ENCODE measurements at places on chromosomes 6 and 20.

- no peak for DNase-seq
These were observed 3.4 kb downstream of the APMAP start for GRCh38 chr20:24989162-24989561.

GRCh38 chr20:24619212-24619611 is 149.8 kb downstream of the SYNDIG1 start:
- DNase-seq: no peak

DNA sequence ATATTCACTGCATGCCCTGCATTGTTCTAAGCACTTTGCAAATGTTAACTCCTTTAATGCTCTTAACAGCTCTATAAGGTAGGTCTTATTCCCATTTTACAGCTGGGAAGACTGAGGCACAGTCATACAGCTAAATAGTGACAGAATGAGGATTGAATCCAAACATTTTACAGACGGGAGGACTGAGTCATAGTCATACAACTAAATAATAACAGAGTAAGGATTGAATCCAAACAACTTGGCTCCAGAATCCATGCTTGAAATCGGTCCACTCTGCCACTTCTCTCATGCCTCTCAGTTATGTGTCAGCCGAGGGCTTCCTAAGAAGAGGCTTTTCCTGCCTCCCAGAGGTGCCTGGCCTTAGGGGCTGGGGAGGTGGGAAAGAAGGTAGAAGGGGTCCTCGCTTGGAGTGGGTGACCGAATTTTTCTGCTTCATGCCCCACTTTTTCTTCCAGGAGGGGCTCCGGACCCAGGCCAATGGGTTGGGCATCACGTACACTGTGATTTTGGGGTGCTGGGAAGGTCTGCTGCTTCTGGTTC is 137.4 kb upstream of the RNF24 start:
- no peak for DNase-seq

GRCh38 chr6:169344750-169345065 is 91.1 kb upstream of the THBS2 start:
- DNase-seq: no peak

DNA sequence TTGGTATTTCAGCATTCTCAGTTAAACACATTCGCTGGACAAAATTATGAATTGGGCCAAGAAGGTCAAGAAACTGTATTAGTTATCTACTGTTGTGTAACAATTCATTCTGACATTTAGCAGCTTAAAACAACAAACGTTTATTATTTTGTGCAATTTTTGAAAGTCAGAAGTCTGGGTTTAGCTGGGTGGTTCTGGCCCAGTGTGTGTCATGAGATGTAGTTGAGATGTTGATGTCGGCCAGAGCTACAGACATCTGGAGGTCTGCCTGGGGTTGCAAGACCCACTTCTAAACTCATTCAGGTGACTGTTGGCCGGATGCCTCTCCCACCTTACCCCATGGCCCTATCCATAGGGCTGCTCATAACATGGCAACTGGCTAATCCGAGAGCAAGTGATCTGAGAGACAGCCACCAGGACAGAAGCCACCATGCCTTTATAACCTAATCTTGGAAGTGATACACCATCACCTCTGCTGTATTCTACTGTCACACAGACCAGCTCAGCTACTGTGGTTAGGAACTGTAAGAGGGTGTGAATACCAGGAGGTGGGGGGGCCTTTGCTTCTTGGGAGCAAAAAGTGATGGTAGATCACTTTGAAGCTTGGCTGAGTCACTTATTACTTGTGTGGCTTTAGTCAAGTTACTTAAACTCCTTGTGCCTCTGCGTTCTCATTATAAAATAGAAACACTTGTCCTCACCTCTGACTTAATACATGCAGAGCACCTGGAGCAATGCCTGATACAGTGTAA is 217.0 kb upstream of the MYLIP start:
- DNase-seq: no peak

DNA sequence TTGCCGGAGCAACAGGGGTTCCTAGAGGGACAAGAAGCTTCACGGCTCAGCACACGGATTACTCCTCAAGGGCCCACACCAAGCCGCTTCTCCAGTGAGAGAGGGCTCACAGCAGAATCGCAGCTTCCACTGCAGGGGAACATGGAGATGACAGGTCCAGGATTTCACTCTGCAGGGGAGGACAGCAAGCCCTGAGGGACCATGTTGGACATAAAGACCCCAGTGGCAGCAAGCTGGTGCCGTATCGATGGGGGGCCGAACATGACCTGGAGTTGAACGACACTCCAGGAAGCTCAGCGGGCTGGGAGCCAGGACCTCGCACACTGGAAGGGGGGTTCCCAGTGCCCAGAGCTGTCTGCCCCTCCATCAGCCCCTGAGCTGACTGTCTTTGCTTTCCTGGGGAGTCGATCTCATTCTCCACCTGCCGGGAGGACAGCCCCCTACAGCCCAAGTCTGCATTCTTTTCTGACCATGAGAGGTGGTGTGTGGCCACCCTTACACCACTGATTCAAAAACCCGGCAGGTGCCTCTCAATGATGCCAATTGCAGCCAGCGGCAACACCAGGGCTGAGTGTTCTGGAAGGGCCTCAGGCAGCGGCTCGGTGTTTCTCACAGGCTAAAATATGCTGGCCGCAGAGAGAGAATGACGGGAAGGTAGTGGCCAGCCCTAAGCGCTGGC is 194.5 kb upstream of the CDH4 start:
- no peak for DNase-seq

GRCh38 chr6:169984181-169985120 is 233.0 kb downstream of the ERMARD start:
- DNase-seq: no peak

GRCh38 chr6:25035174-25035511 is 99.4 kb upstream of the RIPOR2 start:
- DNase-seq: no peak

- DNase-seq: no peak
These were observed 39.9 kb downstream of the BMP6 start for GRCh38 chr6:7765575-7766325.

DNA sequence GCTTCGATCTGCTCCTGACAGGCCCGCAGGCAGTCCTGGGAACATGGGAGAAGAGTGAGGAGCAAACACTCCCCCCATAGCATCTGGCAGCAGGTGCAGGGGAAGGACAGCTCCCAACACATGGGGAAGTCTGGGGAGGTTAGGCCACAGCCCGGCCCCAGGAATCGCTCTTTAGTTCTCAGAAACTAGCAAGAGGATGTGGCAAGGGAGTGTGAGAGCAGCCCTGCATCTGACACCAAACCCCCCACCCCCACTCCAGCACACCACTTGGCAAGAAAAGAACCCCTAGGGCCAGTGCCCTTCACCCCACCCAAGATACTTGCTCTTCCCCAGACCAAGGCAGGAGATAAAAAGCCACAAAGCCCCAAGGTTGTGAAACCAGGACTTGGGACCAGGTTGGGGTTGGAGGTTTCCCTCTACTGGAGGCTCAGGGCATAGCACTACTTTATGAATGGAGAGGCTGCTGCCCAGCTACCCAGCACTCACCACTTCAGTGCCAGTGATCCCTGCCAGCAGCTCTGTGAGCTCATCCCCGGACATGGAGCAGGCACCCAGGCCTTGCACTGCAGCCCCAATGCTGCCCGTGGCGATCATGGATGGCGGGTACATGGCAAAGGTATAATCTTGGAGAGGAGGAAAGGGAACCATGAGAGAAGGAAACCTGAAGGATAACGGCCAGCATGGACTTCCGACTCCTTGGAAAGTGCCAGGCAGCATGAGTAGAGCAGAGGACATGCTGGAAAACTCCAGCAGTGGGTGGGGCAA is 5.4 kb downstream of the CCND3 start:
- DNase-seq: no peak

GRCh38 chr6:20605581-20605980 is 71.3 kb downstream of the CDKAL1 start:
- DNase-seq: no peak

- DNase-seq: no peak
These were observed 86.0 kb downstream of the MBOAT1 start for GRCh38 chr6:20126102-20126752.

- no peak for DNase-seq
These were observed 19.5 kb downstream of the NHLRC1 start for GRCh38 chr6:18102783-18103509.

DNA sequence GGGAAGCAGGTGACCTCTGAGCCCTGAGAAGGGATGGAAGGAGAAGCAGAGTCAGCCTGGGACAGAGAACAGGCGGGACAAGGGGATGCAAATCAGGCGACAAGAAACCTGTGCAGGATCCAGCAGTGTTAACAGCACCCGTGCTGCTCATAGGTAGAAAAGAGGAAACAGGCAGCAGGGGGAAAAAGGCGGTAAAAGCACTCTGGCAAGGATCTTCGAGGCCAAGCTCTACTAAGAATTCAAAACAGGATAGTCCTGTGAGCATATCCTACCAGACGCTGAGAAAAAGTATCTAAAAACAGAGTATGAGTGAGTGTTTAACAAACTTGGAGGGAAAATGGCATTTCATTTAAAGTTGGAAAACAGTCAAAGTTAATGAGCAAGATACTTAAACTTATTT is 16.7 kb downstream of the C6orf118 start:
- DNase-seq: no peak

GRCh38 chr6:99016355-99016754 is 68.6 kb upstream of the FBXL4 start:
- no peak for DNase-seq

DNA sequence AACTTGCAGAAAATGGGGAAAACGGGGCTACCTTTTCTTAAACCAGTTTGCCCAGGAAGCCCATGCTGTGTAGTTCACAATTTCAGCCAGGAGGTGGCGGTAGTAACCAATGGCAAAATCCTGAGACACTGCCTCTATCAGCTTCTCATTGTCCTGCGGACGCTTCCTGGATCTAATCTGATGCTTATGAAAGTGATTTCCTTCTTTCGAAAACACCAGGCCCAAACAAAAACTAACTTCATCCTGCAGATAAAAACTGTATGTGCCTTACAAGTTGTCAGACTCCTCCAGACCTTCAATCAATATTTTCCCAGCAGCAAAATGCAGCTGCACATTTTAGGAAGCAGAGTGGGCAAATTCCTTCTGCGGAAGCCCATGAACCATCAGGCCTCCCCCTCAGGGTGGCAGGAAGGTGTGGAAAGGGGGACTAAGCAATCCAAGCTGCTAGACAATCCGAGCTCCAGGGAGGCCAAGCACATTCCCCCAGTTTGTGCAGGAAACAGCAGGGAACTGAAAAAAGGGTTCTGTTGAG is 88.5 kb downstream of the LY86 start:
- no peak for DNase-seq

- DNase-seq: no peak
These were observed 18.9 kb downstream of the SCGN start for GRCh38 chr6:25670793-25671513.

- DNase-seq: no peak
These were observed 222.6 kb downstream of the ZMYND8 start for GRCh38 chr20:47133809-47134456.

DNA sequence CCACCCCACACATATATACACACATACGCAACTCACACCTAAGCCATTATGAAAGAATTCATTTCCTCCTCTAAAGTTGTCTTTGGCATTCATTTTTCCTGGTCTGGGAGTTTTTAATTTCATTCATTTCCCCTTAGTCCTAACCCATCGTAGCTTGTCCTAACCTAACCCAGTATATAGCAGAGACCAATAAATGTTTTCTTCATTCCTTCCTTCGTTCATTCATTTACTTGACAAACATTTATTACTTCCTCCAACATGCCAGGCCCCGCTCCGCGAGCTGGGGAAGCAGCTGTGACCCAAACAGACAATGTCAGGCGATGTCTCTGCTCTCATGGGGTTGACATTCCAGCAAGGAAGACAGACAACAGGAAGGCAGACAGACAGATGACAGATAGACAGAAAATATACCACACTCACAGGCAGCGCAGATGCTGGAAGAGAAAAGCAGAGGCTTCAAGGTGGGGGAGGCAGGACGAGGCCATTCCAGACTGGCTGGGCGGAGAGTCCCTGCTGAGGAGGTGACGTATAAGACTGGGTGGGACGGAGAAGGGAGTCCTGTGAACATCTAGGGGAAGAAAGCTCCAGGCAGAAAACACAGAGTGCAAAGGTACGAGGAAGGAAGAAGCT is 33.7 kb upstream of the SIRPA start:
- DNase-seq: no peak

GRCh38 chr6:111032484-111033140 is 50.8 kb downstream of the RPF2 start:
- no peak for DNase-seq

- no peak for DNase-seq
These were observed at the start of gene ZNF334 for GRCh38 chr20:46512943-46513844. Gene ZNF334 (minus strand): TSS chr20:46513559. CDS start chr20:46512102, 1,457 bp downstream.

GRCh38 chr6:144155529-144155928 is 5.2 kb downstream of the STX11 start:
- DNase-seq: no peak

DNA sequence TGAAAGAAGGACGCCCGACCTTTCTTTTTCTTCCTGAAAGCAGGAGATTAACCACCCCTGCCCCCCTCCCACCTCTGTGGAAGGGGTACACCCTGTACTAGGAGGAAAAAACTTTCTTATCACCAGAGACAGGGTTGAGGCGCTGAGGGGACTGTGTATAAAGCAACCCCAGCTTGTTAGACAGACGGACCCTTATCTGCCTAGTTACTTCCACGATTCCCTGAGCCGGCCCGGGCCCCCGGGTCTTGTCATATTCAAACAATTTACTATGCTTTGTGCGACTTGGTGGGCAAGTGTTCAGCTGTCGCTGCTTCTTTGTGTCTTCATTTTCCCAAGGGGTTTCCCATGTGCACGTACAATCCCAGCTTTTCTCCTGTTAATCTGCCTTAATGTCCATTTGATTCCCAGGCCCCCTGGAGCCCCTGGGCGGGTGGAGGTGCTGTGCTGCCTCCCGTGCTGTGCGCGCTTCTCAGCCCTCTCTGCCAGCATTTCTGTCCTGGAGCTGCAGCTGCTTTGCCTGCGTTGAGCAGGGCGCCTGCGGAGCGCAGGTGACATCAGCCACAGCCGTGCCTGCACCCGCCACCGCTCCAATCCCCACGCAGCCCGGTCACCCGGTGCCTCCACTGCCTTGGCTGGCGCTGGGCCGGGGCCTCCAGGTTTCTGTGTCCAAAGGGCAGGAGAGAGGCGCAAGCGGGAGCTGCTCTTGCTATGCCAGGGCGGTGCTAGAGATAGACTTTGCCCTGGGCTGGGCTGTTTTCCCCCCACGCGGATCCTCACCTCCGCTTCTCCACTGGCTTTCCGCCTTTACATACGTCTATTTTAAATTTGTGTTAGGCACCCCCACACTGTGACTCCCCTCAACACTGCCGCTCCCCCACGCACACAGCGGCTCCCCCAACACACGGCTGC is 96.2 kb downstream of the TTLL2 start:
- no peak for DNase-seq

DNA sequence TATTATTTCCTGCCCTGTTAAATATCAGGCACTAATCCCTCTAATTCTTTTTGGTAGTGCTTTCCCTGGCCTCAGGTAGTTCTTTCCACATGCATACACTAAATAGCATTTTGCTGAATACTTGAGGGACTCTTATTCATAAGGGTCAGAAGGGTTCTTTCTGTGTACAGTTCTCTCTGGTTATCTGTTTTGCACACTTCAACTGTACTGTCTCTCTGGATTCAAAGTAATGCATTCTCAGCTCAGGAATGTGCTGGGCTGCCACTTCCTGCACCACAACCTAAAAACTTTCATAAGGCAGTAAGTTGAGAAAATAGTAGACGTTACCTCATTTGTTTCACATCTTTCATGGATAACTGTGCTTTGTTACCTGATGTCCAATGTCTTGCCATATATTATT is 32.1 kb downstream of the C6orf141 start:
- DNase-seq: no peak

Data from esophagus squamous epithelium (tissue), 5 donors.